ENCODE measurements at places on chromosomes 5 and 9.

GRCh38 chr9:99466104-99466503 is 244.0 kb downstream of the SEC61B start:
- no peak for DNase-seq

- no peak for DNase-seq
Measured at GRCh38 chr5:169610606-169611005, 26.5 kb upstream of the DOCK2 start.

GRCh38 chr5:122517091-122517490 is 205.1 kb downstream of the SNCAIP start:
- no peak for DNase-seq

- no peak for DNase-seq
Measured at GRCh38 chr5:74945561-74946165, 79.5 kb upstream of the FAM169A start.

- DNase-seq, result no peak
Measured at GRCh38 chr5:51347157-51347556, 36.1 kb upstream of the ISL1 start.

GRCh38 chr5:85663708-85664031 is 954.1 kb upstream of the COX7C start:
- no peak for DNase-seq
